ENCODE measurements at places on chromosomes 5 and 9.

GRCh38 chr5:83059341-83059740 is 17.9 kb downstream of the TMEM167A start:
- no peak for DNase-seq

DNA sequence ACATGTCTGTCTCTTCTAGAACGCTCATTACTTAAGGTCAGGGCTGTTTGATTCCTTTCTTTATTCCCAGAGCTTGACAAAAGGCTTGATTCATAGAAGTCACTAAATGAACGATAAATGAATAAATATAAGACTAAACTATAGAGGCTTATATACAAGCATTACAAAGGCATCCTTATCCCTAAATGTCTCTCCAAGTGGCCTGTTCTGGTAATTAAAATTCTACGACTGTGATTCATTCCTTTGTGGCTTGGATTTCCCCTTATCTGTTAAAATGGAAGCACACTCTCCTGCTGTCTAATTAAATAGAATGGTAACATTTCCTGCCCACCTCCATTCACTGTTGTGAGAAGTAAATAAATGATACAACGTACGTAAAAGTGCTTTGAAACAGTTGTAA is 49.5 kb downstream of the C7 start:
- no peak for DNase-seq

GRCh38 chr5:105501315-105501714 is 1938.7 kb upstream of the NUDT12 start:
- DNase-seq: no peak

GRCh38 chr5:79962575-79963222 is 28.4 kb downstream of the MTX3 start:
- no peak for DNase-seq

DNA sequence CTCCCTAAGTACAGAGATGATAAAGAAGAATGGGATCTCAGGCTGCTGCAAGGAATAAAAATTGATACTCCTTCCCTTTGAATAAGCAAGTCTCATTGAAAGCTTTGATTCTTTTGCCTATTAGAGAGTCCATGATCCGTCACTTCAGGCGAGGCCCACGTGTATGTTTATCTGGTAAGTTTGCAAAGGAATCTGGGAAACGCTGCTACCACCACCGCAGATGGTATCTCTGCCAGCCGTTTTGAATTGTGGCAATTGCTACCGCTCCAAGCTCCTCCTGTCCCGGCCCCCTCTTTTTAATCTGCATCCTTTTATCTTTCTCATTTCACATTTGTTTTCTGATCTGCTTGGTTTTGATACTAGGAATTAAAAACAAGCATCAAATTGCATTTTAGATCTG is 42.9 kb upstream of the GRIA1 start:
- DNase-seq: no peak

DNA sequence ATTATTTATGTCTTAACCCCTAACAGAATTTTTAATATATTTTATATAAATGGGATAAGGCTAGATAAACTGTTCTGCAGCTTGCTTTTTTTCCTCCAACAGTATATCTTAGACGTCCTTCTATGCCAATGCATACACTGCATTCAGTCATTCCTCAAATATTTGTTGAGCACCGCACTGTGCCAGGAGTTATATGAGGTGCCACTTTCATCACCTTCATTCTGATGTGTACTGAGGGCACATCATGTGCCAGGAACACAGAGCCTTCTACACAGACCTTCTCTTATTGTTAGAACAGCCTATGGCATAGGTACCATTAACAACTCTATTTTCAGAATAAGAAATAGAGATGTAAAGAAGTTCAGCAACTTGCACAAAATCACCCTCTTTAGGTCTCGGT is 570.1 kb downstream of the CDK5RAP2 start:
- DNase-seq: no peak

- no peak for DNase-seq
These were observed 279.3 kb upstream of the TARS1 start for GRCh38 chr5:33161421-33161820.

Data from AG10803 (cell line).